ENCODE measurements at places on chromosomes 6 and 20.

GRCh38 chr6:35436071-35436857, 15.9 kb upstream of the FANCE start:
- no peak for ATAC-seq

DNA sequence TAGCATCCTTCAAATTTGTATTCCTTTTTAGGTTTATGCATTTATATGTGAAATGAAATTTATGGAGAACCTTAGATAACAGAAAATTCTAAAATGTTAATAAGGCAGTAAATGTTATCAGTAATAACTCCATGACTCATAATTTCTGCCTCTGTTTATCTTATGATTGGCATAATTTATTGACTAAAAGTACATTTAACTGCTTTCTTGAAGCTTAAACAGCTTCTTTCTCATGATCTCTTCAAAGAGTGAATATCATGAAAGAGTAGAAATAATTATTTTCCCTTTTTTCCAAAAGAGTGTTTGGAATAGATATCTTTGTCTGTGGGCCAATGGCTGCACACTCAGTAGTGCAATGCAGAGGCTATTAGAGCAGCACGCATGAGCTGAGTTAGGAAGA, 91.3 kb downstream of the SHLD1 start:
- no peak for ATAC-seq

GRCh38 chr20:37421988-37422387, 76.0 kb downstream of the SRC start:
- no peak for ATAC-seq

GRCh38 chr6:4017834-4018170, 61.1 kb downstream of the FAM217A start:
- no peak for ATAC-seq

GRCh38 chr20:6994452-6994851, 227.0 kb downstream of the BMP2 start:
- ATAC-seq, result no peak

DNA sequence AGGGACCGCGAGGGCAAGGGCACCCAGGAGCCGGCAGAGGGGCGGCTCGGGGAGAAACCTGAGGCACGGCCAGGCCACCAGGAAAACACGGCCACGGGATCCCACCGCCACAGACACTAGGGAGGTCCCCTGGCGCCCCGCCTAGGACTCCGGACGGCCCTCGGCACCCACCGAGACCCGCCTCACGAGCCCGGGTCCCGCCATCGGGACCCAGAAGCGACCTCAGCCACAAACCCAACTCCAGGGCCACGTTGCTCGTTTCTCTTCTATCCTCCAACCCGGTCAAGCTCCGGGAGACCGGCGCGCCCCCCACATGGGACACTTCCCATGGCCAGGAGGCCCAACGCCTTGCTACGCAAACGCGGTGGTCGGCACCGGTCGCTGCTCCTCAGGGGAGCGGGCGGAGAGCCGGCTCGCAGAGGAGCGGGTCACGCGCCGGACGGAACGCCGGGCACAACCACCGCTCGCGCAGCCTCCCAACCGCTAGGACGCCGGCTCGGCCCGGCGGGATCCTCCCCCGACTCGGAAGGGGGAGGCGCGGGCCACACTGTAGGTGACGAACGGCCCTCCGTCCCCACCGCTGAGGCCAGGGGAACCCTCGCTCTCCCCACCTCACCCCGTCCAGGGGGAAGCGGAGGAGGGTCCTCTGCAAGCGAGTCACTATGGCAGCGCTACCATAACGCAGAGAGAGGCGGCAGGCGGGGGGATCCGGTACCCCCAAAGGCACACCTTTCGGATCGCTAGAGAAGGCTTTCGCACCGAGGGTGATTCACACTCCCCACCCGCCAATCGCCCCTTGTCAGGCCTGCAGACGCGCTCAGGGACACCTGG, 1514.1 kb upstream of the DEFB115 start:
- no peak for ATAC-seq

DNA sequence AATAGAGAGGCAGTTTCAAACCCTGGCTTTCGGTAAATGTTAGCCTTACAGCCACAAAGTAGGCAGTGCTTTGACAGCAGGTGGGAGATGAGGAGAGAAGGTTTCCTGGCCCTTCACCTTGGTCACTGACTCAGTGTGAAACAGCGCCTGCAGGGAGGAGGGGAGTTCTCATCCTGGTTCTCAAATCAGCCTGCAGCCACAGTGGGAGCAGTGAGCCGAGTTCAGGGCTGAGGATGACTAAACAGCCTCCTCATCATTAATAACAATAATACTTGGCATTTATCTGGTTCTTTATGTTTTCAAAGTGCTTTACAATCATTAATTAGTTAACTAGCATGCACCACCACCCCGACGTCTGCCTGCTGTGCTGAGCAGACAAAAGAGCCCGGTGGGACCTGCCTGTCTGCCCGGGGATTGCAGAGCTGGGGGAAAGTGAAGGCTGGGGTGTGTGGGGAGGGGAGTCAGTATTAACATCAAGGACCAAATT, 59.6 kb downstream of the PRDM1 start:
- ATAC-seq, result peak; percentile 72

DNA sequence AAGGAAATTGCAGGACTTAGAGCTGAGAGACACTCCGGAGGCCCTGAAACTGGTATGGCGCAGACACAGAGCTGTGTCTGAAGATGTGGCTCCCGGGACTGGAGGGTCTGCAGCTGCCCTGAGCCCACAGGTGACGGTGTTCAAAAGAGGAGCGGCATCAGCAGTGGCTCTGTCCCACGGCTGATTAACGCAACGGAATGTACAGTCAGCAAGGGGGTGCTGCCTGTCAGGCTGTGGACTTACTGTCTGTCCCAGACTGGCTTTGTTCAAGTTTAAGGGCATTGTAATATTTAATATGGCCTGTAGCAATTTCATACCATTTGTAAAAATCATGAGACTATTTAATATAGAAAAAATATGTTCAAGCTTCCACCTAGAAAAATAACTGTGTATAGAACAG, 228.0 kb upstream of the TAB2 start:
- no peak for ATAC-seq

GRCh38 chr6:170313716-170314295, 7.2 kb downstream of the FAM120B start:
- no peak for ATAC-seq

- ATAC-seq, result no peak
Observed at GRCh38 chr6:8483650-8484049, 48.3 kb upstream of the SLC35B3 start.

GRCh38 chr6:113171882-113172281, 685.3 kb upstream of the MARCKS start:
- ATAC-seq, result peak; percentile 12

- ATAC-seq, result no peak
Observed at GRCh38 chr6:18245642-18246041, 18.7 kb downstream of the DEK start.

GRCh38 chr20:24892931-24893330, 56.1 kb upstream of the CST7 start:
- ATAC-seq, result no peak

Measured in motor neuron (in vitro differentiated cells).